ENCODE measurements at places on chromosomes 7 and 10.

- no peak for DNase-seq
These were observed 116.5 kb downstream of the SVOPL start for GRCh38 chr7:138584696-138585095.

GRCh38 chr10:71066600-71066999 lies 145.8 kb upstream of the UNC5B start:
- DNase-seq, result no peak

DNA sequence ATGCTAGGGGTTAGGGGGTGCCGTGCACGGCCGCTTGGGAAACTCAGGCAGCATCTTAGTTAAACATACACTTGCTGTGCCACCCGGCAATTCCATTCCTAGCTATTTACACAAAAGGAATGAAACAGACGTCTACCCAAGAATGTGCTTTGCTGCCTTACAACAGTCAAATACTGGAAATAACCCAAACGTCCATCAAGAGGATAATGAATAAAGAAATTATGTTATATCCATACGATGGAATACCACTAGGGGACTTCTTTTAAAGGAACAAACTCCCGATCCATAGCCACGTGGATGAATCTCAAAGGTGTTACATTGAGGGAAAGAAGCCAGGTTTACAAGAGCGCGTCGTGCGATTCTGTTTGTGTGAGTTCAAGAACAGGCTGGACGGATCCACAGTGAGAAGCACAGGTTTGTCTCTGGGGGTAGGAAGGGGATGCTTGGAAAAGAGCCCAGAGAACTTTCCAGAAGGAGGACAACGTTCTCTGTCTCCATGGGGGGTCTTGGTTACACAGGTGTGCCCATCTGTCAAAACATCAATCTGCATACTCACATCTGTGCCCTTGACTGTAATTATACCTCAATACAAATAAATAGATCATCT lies 41.8 kb downstream of the STK32C start:
- no peak for DNase-seq

DNA sequence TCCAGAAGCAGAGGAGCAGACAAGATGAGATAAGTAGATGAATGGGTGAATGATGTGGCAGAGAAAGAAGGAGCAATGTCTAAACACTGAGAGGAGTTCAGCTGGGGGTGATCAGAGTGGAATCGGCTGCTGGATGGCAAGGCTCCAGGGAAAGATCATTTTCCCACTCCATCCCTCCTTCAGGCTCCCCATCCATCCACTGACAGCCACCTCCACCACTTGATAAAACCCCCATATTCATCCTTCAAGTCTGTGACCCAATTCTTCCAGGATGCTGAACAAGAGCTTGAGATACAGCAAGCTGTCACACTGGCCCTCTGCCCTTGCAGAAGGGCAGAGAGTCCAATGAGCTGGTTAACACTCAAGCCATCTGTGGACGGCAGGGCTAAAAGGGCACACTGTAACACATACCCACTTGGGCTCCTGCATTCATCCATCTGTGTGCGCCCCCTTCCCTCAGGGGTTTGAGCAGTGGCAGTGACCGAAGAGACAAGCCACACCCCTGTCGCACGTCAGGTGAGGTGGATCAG lies 30.8 kb upstream of the CACNB2 start:
- DNase-seq, result no peak

DNA sequence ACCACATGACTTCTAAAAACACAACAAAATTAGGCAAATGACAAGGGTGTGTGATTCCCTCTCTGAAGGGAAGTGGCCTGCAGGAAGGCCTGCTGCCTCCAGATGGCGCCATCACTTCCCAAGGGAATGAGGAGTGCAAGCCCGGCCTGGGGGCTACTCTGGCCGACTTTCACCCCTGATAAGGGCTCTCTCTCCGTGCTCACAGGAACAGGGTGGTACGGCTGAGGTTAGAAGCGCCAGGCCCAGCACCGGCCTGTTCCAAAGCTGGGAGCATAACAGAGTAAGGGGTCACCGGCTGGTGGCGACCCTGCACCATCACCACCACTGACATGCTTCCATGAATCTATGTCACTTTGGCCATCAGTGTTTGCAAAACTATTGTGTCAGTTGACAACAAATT lies 13.1 kb downstream of the RBP3 start:
- peak; percentile 56 for DNase-seq

DNA sequence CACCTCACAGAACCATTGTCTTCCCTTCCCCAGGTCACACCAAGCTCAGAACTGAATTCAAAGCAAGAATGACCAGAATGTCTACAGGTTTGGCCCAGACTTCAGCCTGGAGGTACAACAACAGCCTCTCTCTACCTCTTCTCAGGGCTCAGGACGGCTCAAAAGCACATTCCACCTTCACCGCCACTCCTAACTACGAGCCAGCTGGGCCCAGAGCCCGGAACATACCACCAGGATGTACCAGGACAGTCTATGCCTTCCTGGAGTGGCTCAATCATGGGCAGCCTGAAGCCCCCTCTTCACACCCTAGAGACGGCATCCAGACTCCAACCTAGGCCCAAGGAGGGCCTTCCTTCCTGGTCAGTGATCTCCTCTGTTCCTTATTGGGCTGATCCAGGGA lies 41.6 kb downstream of the ANXA8 start:
- no peak for DNase-seq

Data from GM20000 (cell line).